ENCODE measurements at places on chromosomes 12 and 14. TPM values are rescaled to one million over a fixed set of nuclear protein-coding genes. Genes with fewer than 3 reads are reported as not detected.
A peak's percentile ranks its signal among the peaks of the same experiment; 100 is the strongest.

DNA sequence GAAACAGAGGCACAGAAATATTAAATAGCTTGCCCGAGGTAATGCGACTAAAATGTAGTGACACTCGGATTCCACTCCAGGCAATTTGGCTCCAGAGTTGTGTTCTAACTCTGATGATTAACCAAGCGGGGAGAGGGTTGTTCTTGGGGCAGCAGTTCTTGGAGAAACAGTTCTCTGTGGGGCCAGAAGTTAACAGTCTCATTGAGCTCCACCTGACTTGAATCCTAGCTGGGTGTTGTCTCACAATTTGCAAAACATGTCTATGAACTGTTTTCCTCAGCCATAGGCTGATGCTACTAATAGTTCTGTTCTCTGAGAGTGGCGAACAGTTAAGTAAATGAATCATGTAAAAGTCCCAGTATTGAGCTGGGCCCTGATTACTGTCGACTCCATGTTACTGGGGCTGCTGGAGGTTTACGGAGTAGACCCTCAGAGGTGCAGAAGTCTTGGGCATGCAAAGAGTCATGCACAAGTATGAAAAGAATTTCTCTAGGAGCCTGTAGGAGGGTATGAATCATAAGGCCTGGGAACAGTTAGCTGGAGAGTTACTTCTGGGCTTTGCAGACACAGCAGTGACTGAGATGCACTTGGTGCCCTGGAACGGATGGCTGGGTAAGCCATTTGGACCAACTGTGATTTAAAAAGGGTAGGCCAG is 15.4 kb upstream of the NIN start:
- DNase-seq, result no peak
- H3K36me3 ChIP-seq, result no peaks in the 10 kb centered on the region

DNA sequence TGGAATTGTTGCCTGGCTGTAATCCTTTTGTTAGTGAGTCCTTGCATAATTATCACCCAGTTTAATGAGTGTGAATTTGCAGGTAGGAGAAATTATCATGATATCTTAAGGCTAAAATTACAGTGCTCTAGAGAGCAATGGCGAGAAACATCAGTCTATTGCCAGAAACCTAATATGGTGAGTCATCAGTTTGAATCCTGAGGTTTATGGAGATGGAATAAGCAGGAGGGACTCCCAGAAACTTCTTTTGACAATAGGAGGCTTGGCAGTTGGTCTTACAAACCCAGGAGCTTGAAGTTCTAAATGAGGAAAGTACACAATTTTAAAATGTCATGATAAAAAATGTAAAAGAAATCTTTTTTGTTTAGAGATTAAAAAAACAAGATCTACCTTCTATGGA is 31.5 kb upstream of the CRADD start:
- H3K36me3 ChIP-seq, result no peaks in the 10 kb centered on the region
- DNase-seq, result no peak
- H3K27me3 ChIP-seq, result no peaks in the 10 kb centered on the region
- H3K4me1 ChIP-seq, result no peaks in the 10 kb centered on the region
- no peak overlapping the region for H3K4me3 ChIP-seq
- H3K27ac ChIP-seq, result no peak overlapping the region

DNA sequence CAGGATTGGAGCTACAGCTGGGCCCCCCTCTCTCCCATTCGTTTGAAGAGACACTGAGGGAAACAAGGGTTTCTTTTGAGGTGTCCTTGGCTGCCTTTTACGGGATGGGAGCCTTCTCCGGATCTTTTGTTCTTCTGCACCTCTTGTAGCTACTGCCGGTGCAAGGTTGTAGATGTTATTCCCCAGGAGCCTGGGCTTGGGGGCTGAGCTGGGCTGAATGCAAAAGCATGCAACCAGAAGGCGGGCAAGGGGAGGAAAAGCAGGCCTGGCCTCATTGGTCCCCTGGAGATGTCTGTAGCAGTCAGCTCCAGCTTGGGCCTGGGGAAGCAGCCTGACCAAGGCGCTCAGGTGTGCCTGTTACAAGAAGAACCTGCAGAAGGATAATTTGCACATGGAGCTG is 110.3 kb downstream of the GCH1 start:
- no peak for DNase-seq
- H3K4me3 ChIP-seq, result no peak overlapping the region
- H3K27ac ChIP-seq, result no peak overlapping the region
- no peaks in the 10 kb centered on the region for H3K36me3 ChIP-seq
- H3K27me3 ChIP-seq, result no peaks in the 10 kb centered on the region

DNA sequence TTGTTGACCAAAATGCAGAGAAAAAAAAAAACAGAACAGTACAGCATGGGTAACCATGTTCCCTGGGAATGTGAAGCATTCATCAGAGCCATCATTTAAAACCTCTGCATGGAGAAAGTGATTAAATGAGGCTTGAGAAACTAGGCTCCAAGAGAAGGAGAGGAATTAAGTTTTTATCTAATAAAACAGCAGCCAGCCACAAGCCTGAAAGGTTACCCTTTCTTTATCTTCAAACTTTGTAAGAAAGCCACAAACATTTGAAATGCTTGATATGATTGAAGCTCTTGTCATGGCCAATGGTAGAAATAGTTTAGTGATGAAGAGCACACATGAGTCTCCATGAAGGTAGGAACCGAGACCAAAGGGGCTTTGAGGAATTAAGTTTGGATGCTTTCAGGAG is 144.9 kb upstream of the SYT1 start:
- no peaks in the 10 kb centered on the region for H3K27me3 ChIP-seq
- no peaks in the 10 kb centered on the region for H3K4me1 ChIP-seq
- H3K4me3 ChIP-seq, result no peak overlapping the region

- no peak for DNase-seq
- peaks cover 57% of the 10 kb centered on the region for H3K4me1 ChIP-seq
- H3K27me3 ChIP-seq, result no peaks in the 10 kb centered on the region
- peak overlapping the region; percentile 88 for H3K27ac ChIP-seq
- peak overlapping the region; percentile 78 for H3K4me3 ChIP-seq
Measured at GRCh38 chr14:91115986-91116770, 2.3 kb downstream of the DGLUCY start.

DNA sequence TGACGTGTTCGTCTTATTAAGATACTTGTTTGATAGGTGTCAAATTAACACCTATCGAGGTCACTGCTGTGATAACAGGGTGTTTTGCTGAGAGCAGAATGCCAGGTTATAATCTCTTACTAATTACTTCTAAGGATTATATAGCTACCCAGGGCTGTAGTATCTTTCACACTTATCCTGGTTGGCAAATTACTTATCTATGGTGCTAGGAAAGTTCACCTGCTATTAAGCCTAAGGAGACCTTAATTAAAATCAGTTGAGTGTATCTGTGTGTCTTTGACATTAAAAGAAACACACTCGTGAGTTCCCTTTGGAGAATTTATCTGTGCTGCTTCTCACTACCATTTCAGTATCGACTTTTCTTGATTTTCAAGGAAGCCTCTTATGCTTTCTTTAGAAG is 301.6 kb upstream of the SLC16A7 start:
- H3K27me3 ChIP-seq, result no peaks in the 10 kb centered on the region
- H3K27ac ChIP-seq, result no peak overlapping the region
- no peak for DNase-seq
- H3K4me3 ChIP-seq, result no peak overlapping the region
- H3K36me3 ChIP-seq, result no peaks in the 10 kb centered on the region

Gene NELL2
- 60.2 TPM for total RNA-seq

Gene LRFN5
- not detected for total RNA-seq

Gene RASAL1
- total RNA-seq, result 0.51 TPM

Gene PLBD1
- total RNA-seq, result not detected

Gene LRCOL1
- not detected for total RNA-seq

Data from CD8-positive, alpha-beta memory T cell (primary cell).